AG09309 (cell line): ENCODE measurements at places on chromosomes 5 and 9.

DNA sequence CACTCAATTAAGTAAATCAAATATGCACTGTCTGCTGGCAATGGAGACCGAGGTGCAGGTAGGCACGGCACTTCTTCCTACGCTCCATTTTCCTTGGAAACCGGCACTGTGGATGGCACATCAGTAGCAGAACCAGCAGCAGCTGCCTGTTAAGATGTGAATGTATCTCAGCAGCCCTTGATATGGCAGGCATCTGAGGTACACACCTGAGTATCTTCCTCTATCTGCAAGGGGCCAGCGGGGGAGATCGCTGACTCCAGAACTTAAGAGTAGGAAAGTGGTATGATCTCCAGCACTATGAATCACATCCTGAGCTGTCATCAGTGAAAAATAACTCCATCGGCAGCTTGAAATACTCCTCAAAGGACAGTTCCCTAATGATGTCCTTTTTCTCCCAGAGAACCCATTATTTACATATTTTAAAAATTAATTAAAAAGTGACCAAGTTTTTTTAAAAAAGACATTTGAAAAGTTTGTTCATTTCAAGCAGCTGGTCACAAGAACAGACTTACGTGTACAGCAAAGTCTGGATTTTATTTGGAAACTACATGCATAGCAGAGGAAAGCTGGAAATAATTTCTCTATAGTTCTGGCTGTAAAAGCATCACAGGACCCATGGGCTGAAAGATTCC is 97.1 kb downstream of the ADAMTS12 start:
- no peak for DNase-seq

DNA sequence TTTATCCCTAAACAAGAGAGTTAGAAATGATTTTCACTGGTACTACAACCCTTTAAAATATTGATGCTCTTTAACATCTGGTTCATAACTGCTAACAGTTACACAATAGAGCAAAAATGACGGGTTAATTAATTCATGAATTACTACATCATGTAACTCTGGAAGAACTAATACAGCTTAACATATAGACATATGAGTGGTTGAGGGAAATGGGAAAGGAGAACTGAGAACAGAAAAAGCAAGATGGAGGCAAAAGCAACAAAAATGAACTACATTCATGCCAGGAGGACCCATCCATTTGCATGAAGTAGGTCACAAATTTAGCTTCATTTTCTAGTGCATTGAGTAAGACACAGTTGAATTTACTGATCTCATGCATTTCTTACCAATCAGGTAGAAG is 61.8 kb downstream of the C9 start:
- DNase-seq = no peak

DNA sequence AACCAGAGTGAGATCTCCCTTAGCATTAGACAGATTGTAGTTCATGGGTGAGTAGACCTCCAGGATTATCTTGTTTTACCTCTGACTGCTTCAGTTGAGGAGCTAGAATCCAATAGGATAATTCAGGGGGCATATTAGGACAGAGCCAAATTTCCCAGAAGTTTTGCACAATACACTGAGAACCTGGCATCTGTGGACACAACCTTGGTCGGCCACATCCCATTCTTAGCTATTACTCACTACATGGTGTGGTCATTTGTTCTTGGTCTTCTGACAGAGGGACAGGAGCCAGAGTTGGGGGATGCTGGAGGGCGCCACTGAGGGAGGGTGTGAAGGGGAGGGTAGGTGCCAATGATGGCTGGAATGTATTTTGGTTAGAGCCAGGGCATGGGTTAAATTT is 66.6 kb downstream of the NPR3 start:
- DNase-seq = no peak

DNA sequence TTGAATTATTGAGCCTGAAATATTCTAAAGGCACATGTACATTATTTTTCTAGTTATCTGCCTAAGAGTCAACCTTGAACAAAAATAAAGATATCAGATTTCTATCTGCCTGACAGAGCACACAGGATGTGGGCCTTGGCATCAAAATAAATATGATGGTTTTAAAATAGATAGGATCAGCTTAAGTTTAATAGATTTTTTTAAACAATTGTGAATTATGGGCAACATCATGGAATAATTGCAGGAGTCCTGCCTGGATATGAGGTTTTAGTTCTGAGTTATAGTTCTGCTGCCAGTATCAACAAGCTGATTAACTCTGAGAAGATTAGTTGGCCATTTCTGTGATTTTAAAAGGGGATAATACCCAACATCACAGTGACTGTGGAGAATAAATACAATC is 107.0 kb upstream of the PCA3 start:
- DNase-seq = no peak

DNA sequence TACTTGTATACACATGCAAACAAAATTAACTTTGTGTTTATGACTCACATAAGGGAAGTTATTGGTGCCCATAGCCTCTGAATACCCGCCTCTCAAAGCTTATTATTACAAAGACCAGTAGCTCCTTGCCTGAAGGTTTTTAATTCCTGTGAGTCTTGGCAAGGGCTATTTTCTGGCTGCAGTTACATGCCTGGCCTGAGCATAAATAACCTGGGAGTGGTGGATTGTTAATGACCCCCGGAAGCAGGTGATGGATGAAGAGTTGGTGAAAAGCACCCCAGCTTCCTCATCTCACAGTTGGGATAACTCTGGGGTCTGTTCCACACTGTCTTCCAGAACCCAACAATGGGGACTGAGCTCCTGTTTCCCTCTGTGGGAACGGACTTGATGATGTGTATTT is 594.5 kb downstream of the PDE4D start:
- no peak for DNase-seq

DNA sequence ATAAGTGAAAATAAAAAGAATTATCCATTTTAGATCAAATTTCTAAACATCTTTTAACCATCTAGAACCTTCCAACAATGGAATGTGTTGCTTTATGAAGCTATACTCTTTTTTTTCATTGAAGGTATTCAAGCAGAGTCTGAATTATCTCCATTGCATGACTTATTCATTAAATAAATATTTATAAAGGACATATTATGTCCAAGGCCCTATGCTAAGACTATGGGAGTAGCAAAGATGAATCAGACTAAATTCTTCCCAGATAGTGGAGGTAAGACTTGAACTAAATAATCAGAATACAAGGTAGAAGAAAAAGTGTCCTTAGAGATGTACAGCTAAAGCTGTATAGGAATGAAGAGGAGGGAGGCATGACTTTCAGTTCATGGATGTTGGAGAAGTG is 215.5 kb upstream of the RGMB start:
- no peak for DNase-seq

DNA sequence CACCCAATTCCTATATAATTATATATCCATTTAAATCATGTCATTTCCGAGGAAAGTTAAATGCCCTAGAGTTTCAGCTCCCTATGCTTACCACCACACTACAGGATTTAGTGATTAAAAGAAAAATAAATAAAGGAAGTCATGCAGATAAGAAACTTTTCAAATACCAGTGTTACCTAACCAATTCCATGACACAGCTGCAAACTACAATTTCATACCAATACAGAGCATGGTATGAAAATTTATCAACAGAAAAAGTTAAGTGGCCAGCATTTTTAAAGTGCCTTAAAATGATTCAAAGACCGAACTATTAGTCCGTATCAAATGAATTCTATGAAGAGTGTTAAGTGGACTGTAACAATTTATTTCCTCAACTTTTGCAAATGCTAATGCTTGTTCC is 35.9 kb downstream of the CEP120 start:
- no peak for DNase-seq

- no peak for DNase-seq
Observed at GRCh38 chr9:97411440-97411788, 482 bp upstream of the TDRD7 start.

DNA sequence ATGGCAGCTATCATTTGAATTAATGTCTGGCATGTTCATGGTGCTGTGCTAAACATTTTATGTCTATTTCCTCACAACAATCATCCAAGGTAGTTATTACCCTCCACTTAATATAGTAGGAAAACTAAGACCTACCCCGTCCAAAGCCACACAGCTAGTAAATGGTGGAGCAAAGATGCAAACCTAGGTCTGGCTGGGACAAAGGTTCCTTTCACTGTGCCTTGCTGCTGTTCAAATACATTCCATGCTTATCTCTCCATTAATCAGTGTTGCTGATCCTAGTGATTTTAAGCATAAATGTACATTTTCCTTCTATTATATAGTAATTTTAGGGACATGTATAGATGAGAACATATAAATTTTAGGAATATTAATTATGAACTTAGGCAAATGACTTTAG is 38.7 kb downstream of the CCDC125 start:
- no peak for DNase-seq

- no peak for DNase-seq
Observed at GRCh38 chr5:160036243-160036642, 27.3 kb downstream of the TTC1 start.

- DNase-seq = no peak
Observed at GRCh38 chr5:52692039-52692438, 95.7 kb upstream of the ITGA1 start.

DNA sequence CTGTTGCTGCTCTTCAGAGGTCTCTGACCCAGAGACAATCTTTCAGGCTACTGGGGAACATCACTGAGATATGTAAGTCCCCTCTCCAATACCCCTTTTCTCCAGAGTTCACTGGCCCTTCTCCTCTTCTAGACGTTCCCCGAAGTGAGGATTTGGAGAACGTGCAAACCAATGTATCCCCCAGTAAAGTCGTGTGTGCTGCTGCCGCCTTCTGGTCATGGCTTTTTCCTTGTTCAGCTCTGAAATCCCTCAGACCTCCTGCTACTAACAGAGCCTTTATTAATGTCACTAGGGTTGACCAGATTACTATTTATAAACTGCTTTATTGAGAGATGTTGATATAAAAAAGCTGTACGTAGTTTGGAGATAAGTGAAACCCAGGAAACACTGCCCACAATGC is 1028.6 kb downstream of the CDH9 start:
- no peak for DNase-seq

DNA sequence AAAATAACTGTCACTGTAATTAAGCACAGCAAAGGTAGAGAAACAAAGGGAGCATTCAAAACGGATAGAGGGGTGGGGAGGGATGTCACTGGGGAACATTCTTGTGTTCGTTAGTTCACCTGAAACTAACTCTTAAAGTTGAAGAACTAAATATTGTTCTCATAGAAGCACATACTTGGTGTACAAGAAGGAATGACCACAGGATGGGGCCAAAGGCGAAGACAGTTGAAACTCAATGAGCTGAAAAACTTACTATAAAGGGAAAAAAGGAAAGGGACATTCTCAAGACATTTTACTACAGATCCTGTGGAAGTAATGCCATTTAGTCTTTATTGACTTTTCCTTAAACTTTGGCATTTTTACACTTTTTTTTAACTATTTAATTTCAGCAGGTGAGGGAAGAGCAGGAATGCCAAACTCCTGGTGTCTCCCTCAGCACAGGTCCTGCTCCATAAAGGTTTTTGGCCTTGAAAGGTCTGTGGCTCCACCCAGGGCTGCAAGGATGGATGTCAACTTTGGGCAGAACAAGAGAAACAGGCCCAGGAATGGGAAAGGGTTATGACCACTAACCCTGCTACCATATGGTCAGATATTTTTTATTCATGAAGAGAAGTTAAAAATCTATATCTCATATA is 197.6 kb upstream of the RASA1 start:
- peak; percentile 42 for DNase-seq

GRCh38 chr9:132365986-132366385 is 11.2 kb upstream of the SETX start:
- no peak for DNase-seq

- DNase-seq = no peak
Observed at GRCh38 chr5:150999704-151000442, 20.5 kb upstream of the GPX3 start.

GRCh38 chr5:36607114-36607571 is 737 bp downstream of the SLC1A3 start:
- DNase-seq = peak; percentile 24

- DNase-seq = no peak
Observed at GRCh38 chr5:56330806-56331205, 97.7 kb upstream of the ANKRD55 start.

- DNase-seq = no peak
Observed at GRCh38 chr5:125151150-125151900, 404.9 kb upstream of the ZNF608 start.

DNA sequence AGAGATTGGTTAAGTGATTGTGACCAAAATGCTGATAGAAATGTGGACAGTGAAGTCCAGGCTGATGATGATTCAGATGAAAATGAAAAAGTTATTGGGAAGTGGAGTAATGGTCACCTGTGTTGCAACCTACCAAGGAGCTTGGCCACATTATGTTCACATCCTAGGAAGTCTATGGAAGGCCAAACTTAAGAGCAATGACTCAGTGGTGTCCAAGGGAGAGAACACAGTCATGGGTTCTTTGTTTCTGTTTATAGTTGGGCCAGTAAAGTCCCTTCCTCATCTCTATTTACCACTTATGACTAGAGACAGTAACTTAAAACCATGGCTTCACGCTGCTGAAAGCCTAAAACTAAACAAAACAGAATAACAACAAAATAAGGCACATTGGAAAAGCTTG is 555.3 kb upstream of the DAB2 start:
- DNase-seq = no peak

- no peak for DNase-seq
Observed at GRCh38 chr9:4238522-4238921, 61.3 kb downstream of the GLIS3 start.

DNA sequence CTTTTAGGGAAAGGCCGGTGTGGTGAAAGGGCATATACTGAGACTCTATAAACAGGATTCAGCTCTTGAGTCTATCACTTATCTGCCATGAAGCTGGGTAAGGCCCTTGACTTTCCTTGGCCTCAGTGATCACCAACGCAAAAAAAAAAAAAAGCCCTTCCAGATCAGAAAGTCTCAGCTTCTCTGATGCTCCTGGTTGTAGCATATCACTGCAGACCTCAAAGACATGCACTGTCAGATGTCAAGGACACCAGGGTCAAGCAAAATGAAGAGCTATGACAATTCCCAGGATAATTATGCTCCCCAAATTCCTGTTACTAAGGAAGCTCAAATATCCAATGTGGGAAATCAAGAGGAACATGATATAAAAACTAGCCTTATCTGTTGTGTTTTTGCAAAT is 68.3 kb upstream of the IFNE start:
- no peak for DNase-seq

GRCh38 chr9:18810581-18810980 is 222.4 kb downstream of the SAXO1 start:
- no peak for DNase-seq

- no peak for DNase-seq
Observed at GRCh38 chr9:26945591-26945990, 1.5 kb downstream of the PLAA start.

- DNase-seq = no peak
Observed at GRCh38 chr9:126052791-126053190, 273.8 kb upstream of the MVB12B start.

- DNase-seq = no peak
Observed at GRCh38 chr5:54553659-54554207, 36.2 kb downstream of the SNX18 start.

GRCh38 chr9:105437704-105438103 is 10.1 kb upstream of the FSD1L start:
- DNase-seq = no peak

- peak; percentile 63 for DNase-seq
Observed at GRCh38 chr5:57862471-57862911, 379.9 kb upstream of the ACTBL2 start.
